ENCODE measurements at places on chromosomes 2 and 18.

GRCh38 chr2:48529676-48530032, 300 bp upstream of the STON1 start:
- DNase-seq: peak; percentile 15

- DNase-seq: no peak
Observed at GRCh38 chr18:1488957-1489356, 584.3 kb downstream of the ADCYAP1 start.

DNA sequence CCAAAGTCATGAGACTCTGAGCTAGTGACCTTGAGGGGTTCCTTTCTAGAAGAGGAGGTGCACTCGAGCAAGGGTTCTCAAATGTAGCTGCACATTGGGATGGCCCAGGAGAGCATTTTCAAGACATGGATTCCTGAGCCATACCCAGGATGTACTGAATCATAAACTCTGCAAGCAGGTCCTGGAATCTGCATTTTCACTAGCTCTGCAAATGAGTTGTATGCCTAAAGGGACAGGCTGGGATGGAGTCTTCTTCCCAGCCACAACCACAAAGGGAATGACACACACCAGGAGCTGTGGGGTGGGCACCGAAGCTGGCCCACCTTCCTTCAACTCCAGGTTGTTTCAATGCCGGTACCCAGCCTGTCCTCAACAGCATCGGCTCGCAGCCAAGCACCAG, 90.6 kb downstream of the GALNT14 start:
- DNase-seq: no peak

- no peak for DNase-seq
Observed at GRCh38 chr2:240962300-240963064, 35.9 kb upstream of the SNED1 start.

GRCh38 chr2:173300458-173300857, 54.2 kb upstream of the CDCA7 start:
- no peak for DNase-seq

- DNase-seq: no peak
Observed at GRCh38 chr2:222891890-222892289, 31.1 kb downstream of the ACSL3 start.

GRCh38 chr2:120239488-120240287, 13.0 kb upstream of the RALB start:
- peak; percentile 88 for DNase-seq

DNA sequence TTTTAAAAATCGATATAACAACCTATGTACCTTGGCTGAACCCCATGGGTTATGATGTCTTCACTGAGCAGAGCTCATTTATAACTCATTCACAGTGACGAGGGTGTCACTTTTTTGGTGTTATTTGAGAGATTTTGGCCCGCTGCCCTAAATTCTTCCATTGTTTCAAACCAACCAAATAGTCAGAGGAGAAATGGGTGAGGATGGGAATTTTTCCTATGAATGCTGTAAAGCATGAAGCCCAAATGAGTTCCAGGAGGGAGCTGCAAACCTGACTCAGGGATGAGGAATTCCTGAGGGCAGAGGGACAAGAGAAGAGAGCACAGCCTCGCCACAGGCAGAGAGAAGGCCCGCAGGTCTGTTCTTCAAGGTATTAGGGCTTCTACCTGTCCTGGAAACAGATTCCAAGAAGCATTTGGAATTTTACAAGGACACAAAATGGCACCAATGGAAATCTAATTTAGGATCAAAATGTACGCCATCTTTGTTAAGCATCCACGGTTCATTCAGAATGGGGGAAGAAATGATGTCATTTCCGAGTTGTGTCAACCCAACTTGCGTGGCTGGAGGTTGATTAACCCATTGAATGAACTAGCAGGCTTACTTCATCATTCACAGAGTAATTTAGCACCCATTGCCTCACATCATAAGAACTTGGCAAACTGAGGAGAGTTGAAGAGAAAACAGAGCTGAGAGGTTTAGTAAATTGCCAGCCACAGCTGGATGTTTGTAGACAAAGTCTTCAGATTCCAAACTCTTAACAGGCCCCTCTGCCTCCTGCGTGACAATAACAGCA, 133.5 kb downstream of the LAMA3 start:
- no peak for DNase-seq

DNA sequence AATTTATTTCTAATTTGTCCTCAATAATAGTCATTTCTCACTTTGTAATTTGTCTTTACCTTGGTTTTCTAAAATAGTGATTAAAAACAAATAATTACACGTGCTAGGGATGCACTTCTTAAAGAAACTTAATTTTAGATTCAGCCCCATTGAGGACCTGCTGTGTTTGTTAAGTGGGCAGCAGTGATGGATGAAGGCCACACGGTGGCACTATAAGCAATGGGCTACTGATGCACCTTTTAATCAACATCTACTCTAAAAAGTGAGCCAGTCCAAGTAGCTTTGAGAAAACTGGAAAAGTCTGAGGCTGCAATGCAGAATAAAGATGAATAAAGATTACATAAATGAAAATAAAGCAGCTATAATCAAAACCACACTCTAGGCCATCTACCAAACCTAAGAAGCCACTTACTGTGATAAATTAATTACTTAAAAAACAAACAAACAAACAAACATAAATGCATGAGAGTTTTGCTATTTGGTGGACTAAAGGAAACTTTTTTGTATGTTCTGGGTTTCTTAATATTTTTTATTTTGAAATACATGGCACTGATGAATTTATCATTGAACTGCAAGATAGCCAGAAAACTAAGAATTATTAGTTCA, 89.3 kb downstream of the PDE11A start:
- no peak for DNase-seq

DNA sequence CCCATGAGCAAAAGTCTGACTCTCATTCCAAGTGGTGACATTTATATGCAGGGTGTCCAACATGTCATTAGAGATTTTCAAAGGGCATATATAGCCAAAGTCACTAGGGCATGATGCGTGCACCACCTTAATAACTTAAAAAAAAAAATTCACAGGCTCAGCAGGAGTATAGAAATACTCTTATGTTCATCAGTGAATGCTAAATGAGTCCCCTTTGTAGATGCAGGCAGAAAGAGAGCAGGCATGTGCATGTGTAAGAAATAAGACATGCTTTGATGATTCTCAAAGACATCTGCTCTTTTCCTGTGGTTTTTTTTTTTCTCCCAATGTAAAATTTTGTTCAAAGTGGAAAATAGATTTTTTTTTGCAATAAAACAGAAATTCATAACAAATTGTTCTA, 112.3 kb upstream of the AQP4 start:
- DNase-seq: no peak

DNA sequence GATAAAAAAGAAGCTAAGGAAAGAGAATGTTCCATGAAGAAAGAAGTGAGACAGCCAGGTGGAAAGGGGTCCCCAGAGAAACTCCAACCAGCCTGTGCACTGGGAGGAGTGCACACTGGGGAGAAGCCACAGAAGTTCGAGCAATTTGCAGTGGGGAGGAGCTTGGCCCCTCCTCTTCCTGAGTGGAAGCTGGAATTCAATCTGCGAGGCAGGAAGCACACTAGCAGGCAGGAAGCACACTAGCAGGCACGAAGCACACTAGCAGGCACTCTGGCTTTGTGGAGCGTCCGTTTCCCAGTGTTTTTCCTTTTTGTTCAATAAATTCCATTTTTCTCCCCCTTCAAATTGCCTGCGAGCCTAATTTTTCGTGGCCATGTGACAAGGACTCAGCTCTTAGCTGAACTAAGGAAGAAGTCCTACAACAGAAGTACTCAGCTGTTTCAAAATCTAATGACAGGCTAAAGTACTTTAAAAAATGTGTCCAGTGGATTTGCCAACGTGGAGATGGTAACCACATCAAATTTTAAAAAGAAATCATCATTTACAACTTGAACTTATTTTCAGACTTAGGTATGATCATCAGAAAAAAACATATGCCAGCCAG, 21.4 kb upstream of the SPIRE1 start:
- DNase-seq: peak; percentile 82

GRCh38 chr2:13193900-13194299, 477.2 kb downstream of the TRIB2 start:
- DNase-seq: no peak

DNA sequence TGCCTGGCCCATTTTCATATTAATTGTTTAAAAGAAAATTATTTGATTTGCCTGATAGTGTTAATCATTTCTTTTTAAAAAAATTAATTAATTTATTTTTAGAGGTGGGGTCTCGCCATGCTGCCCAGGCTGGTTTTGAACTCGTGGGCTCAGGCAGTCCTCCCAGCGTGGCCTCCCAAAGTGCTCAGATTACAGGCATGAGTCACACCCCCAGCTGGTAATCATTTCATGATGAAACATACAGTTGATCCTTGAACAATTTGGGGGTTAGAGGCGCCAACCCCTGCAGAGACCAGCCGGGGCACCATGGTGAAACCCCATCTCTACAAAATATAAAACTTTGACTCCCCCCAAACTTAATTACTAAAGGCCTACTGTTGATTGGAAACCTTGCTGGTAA, 7.9 kb downstream of the GPN1 start:
- no peak for DNase-seq

DNA sequence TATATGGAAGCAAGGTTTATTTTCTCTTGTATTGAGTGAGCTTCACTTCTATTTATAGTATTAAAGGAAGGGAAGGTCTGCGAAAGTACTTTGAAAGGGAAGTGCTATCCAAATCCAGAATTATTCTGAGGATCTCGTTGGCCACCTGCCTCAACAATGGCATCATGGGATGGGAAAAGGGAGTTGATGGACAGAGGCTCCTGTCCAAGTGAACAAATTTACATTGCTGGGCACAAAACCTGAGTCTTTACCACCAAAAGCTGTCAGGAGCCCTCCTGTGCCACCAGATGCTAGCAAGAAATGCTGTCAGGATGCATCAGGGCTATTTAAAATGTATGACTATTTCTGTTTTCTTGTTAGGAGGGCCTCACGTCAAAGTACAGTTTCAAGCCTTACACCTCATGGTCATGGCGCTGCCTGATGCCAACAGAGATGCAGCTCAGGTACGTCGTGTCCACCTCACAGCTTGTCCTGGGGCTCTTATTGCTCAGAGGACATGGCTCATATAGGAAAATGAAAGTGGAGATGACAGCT, 157.3 kb downstream of the ARHGAP28 start:
- DNase-seq: no peak

Measured in heart right ventricle (tissue), 16 donors.